ENCODE measurements at places on chromosomes 13 and 19.

DNA sequence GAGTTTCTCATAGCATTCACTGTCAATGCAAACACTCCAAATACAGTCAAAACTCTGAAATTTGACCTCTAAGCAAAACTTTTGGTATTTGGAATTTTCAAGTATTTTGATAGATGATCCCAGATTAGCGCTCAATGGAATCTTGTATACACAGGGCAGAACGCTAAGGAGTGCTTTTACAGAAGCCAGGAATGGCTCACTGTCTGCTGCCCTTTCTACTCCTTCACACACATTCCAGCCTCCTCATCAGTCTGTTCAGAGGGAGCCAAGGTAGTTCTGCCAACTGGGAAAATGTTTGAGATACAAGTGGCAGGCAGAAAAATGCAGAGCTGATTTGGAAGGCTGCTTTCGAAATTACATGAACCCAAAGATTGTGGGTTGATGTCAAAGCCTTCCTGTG lies 4.4 kb upstream of the STARD13 start:
- DNase-seq: no peak

DNA sequence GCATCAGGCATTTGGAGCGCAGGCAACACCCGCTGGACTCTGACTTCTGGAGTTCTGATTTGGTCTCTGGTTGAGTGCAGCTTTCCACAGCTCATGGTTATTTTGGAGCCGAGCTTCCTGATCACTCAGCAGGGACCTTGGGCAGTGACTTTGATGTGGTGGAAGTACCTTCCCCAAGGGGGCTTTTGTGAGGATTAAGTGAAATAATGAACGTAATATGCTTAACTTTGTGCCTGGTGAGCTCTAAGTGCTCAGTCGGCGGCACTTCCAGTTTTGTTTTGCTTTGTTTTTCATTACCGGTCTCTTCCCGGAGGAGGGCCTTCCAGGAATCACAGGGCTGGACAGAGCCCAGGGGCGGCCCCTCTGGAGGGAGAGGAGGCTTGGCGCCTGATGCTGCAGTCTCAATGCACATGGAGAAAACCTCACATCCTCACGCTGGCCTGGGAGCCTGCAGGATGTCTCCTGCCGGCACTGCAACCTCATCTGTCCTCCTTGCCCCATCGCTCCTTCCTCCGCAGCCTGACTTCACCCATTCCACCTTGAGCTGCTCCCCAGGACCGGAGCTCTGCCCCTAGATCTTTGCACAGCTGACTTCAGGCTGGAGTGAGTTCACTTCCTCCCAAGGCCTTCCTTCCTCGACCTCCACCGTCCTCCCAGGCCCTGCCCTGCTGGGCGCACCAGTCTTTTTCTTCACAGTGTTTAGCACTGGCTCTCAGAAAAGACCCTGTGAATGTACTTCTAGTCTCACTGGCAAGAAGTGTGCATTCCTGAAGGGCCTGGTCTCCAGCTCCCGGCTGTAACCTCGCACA lies 1.5 kb downstream of the PLEKHF1 start:
- DNase-seq: peak; percentile 33

- DNase-seq: no peak
Measured at GRCh38 chr13:88303605-88304004, 632.4 kb downstream of the SLITRK5 start.

GRCh38 chr13:30394751-30395191 lies 27.5 kb upstream of the UBE2L5 start:
- no peak for DNase-seq

GRCh38 chr13:55652657-55653056 lies 1488.1 kb upstream of the PRR20A start:
- DNase-seq: no peak

- no peak for DNase-seq
Measured at GRCh38 chr13:113408562-113408961, 44.6 kb upstream of the GRTP1 start.

- no peak for DNase-seq
Measured at GRCh38 chr19:39200803-39201115, 3.3 kb downstream of the SYCN start.

- DNase-seq: no peak
Measured at GRCh38 chr13:24097064-24097463, 63.5 kb upstream of the SPATA13 start.

DNA sequence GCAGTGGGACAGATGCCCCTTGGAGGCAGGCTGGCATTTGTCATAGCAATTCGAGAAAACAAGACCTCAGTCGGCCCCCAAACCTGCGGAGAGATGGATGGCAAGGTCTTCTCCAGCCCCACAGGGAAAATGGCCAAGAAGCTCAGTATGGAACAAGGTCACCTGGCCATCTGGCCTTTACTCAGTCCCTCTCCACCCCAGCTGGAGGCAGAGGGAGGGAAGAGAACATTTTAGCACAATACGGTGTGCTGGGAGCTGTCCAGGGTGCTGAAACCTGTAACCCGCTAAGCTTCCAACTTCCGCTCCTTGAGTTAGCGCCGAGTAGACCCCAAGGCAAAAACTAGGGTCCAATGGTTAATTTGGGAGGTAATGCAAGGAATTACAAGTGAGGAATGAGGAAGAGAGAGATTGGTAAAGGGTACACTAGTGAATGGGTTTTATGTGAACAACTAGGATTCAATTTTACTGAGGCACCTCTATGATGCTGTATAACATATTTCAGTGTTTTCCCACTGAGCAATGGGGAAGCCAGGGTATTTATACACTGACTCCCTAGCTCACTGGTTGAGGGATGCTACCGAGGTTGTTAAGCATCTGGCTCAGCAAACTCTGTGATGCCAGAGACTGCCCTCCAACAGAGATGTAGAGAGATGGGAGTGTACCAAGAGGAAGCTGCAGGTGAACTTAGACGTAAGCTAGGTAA lies 64.3 kb downstream of the CACNA1A start:
- no peak for DNase-seq

- no peak for DNase-seq
Measured at GRCh38 chr19:8085598-8086408, 33.2 kb downstream of the CCL25 start.
